ENCODE measurements at places on chromosomes 1 and 21.

GRCh38 chr1:224329484-224329841 is 509 bp downstream of the NVL start:
- no peak for DNase-seq

DNA sequence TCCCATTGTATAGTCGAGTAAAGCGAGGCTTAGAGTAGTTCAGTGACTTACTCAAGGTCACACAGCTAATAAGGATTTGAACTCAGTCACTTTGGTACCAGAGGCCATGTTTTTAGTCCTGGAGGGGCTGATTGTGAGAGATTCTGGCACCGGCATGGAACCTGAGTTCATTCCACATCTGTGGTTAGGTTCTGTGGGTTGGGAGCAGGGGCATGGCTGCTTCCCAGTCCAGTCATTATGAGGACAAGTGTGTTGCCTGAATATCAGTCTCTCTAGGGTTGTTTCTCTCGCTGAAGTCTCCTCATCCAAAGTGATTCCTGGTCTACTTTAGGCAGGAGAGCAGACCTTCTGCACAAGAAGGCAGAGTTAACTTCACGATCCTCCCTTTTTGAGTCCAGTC is 90.6 kb downstream of the C1orf94 start:
- DNase-seq: no peak

- DNase-seq: no peak
These were observed 119.6 kb downstream of the ACTL8 start for GRCh38 chr1:17874710-17875109.

GRCh38 chr1:46065405-46065804 is 67.0 kb downstream of the PIK3R3 start:
- no peak for DNase-seq

DNA sequence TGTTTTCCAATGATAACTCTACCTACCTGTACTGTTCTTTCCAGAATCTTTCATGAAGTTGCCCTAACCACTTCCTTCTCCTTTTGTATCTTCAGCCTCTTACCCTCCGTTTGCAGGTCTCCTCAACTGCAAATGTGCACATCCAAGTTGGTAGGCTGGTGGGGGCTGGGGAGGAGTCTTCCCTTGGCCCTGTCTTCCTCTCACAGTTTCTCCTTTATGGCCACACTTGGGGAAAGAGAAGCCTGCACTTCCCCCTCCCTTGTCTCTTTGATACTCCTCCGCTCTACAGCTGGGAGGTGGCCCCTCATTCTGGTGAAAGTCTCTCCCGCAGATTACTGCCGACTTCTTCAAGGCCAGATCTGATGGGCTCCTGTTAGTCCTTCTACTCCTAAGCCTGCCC is 26.9 kb upstream of the GPR88 start:
- DNase-seq: no peak

- DNase-seq: no peak
These were observed 2.5 kb downstream of the PHLDA3 start for GRCh38 chr1:201466492-201466891.

- no peak for DNase-seq
These were observed 101.3 kb upstream of the KCNE2 start for GRCh38 chr21:34262469-34262845.

DNA sequence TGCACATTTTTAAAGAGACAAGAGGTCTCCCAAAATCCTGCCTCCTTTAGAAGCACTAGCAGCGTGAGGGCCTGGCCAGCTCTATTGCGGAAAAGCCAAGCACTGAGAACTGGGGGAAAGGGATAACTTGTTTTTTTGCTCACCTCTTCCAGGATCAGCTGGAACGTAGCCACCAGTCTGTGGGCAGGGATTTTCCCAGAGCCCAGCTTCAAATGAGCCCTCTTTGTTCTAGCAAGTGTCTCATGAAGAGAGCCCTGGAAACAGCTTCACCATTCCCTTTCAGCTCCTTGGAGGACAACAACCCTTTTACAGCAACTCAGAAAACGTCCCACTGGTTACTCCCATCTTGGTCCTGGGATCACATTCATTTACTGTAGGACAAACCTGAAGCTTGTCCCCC is 195.4 kb downstream of the LMX1A start:
- DNase-seq: no peak

DNA sequence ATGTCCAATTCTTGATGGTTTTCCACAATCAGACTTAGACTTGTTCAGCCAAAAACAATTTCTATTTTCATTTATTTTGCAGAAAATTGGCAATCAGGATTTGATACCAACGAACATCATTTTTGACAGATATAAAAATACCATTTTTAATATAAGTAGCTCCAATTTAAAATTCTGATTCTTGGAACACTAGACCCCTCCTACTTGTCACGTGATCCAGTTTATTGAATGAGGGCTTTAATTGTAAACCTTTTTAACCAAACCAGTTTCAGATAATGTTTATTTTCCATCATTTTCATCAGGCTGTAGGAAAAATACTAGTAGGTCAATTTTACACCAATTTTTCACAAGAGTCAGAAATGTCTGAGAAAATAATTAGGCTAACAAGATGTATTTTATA is 607.2 kb upstream of the RGS18 start:
- no peak for DNase-seq

- DNase-seq: no peak
These were observed 49.4 kb downstream of the LGR6 start for GRCh38 chr1:202243006-202243405.

DNA sequence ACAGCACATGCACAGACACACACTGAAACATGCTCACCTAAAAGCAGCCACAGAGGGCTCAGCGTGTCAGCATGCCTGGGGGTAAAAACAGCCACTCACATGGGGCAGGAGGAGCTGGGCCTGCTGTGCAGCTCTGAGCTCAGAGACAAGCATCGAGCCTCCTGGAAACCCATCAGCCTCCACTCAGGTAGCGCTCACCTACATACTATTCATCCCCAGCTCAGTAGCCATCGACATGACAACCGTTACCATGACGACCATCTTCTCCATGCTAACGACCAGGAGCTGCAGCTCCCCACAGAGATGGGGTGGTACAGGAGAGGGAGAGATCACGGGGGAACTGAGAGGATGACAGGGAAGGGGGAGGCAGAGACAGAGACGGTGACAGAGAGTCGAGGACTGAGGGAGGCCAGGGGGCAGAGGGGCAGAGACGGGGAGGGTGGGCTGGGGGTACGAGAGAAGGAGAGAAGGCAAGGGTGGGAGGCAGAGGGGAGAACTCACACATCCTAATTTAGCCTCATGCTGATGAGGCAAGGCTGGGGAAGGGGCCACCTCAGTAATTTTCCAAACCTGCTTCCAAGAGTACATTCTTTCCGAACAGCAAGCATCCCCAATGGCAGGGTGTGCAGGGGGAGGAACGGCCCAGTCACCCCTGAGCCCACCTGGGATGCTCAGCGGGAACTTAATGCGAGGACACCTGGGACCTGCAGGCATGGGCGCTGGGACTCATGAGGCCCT is 28.4 kb downstream of the SDC3 start:
- DNase-seq: peak; percentile 80

DNA sequence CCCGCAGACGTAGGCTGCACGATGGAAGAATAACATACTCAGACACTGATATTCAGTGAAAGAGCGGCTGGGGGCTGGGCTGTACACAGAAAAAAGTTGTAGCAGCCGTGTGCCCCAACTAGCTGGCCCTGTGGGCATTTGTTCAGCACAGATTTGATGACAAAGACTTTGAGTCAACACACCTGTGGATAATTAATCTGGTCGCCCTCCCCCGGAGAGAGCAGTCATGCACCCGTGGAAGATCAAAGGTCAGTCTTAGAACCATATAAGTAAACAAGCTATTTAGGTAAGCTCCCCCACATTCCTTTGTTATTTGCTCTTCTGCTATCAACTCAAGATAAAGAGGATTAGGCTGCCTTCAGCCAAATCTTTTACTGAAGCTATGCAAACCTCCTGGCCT is 148.4 kb upstream of the HMCN1 start:
- DNase-seq: no peak

DNA sequence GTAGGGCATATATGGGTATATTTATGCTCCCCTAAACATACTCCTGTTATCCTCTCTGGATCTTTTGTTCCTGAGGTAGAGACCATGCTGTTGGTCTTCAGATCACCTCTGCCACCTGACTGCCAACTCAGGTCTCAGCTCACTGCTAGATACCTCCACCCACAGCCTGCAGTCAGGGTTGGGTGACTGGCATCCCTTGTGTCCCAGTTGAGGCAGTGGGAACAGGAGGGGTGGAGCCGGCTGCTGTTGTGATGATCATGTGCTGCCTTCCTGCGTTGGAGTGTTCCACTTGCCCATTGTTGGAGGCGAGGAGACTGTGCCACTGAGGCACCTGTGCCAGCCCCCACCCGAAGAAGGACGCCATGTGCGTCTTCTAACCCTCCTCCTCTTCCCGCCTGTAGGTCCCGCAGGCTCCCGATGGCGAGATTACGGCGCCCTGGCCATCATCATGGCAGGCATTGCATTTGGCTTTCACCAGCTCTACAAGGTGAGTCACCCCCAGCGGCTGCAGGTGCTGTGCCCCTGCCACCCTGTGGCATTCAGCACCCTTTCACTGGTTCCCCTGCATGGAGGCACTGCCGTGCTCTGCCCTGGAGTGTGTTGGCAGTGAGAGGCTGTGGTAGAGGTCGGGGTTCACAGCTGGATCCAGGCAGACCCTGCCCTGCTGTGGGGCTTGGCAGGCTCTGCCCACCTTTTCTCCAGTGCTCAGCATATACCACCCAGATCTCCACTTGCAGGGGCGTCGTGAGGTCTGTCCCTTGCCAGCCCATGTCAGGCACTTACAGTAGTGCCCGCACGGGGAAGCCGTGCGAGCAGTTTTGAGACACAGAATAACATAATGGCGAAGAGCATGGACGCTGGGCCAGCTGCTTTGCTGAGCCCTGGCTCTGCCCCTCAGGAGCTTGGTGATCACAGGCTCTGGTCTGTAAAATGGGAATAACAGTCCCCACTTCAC is 143.5 kb downstream of the PEX14 start:
- no peak for DNase-seq

DNA sequence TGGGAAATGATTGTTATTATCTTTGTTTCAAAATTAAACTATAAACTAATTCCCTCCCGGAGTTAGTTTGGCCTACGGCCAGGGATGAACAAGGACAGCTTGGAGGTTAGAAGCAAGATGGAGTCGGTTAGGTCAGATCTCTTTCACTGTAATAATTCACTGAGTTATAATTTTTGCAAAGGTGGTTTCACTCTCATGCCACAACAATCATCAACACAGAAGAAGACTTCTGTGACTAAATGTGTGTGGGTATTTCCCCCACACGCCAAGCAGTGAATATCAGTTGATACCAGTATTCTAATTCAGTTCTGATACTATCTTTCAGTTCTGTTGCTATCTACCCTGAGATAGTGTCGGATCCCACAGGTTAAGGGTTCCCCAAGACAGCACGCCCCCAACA is 215.1 kb downstream of the S1PR1 start:
- no peak for DNase-seq

DNA sequence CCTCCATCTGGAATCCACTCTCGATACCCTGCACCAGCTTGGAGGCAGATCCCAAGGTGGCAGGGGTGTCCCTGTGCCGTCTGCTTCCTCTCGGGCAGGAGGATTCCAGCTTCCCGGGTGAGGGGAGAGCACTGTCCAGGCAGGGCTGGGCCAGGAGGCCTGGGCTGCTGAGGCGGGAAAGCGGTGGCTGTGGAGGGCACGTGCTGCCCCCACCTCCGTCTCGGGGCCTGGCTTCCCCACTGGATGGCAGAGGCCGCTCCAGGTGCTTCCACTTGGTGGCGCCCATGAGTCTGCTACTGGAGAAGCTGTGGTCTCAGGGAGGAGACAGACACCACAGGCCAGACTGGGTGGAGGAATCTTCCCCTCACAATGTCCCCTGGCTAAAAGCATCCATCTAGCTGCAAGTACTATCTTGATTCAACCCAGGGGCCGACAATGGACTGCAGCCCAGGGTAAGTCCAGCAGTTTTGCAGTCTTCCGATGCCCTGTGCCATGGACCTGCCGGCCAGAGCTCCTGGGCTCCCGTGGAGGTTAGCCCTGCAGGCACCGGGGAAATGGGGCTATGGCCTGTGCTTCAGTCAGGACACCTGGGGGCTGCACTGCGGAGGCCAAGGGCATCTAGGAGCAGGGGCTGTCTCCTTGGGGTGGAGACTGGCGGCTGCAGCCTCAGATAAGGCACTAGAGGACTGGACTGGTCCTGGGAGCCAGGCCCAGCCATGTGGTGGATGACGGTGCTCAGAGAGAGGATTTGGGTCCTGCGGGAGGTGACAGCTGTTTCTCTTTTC is 41.3 kb upstream of the EIF4G3 start:
- no peak for DNase-seq

DNA sequence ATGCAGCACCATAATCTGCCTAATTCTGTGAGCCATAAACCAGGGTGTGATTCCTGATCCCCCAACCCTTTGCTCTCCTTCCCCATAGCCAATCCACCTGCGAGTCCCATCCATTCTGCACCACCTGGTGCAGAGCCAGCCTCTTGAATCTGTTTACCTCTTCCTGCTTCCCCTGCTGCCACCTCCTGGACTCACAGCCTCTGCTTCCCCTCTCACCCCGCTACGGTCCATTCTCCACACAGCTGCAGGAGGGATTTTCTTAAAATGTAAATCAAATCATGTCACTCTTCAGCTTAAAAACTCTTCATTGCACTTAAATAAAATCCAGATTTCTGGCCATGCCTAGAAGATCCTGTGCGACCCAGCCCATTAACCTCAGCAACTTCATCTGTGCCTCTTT is 186.7 kb downstream of the FOXD2 start:
- DNase-seq: no peak

DNA sequence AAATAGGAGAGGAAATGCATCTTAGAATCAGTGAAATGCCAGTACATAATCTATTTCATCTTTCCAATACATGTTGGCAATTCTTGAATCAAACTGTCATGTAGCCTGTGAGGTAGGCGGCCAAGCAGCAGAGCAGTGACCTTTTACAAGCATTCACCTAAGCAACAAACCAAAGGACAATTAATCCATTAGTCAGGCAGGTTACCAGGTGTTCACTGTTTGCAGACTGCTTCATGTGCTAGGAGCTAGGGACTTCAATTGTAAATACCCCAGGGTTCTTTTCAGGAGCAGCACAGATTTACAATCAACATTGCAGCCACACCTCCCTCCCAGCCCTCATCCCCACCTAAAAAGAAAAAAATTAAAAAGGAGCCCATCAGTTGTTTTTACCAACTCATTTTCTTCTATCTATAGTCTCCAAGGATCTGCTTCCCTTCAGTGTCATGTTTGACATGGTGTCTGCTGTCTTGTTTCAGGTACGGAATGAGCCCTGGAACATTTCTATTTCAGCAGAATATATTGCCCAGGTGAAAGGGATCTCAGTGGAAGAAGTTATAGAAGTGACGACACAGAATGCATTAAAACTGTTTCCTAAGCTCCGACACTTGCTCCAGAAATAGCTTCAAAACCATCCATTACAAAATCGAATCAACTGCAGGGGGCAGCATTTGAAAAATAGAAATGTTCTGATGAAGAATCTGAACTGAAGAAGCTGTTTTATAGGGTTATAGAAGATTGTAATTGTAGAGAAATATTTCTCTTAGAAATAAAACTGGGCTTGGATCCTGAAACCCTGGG is 23.0 kb downstream of the TATDN3 start:
- peak; percentile 35 for DNase-seq

- DNase-seq: no peak
These were observed 181.2 kb upstream of the CSF3R start for GRCh38 chr1:36663772-36664430.

- peak; percentile 49 for DNase-seq
These were observed 19.0 kb upstream of the L1TD1 start for GRCh38 chr1:62175568-62176179.
